ENCODE measurements at places on chromosomes 11 and 22.

GRCh38 chr22:26502688-26503561 lies 9.3 kb downstream of the TFIP11 start:
- peak; percentile 60 for DNase-seq

DNA sequence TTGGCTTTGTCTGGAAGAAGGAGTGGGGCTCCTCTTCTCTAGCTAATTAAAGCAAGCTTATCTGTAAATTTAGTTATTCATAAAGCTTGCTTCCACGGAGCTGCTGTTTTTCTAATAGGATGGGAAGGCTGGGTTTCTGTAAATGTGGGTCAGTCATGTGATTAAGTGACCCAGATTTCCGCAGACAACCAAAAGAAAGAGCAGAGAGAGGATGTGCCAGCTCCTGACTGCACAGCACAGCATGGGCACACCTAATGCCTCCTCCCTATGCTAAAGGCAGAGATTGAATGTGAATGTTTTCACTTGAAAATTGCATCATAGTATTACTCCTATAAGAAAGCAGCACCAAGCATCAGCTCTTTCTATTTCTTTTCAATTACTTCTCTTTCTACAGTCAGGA lies 160.2 kb downstream of the FAT3 start:
- no peak for DNase-seq

- DNase-seq, result no peak
Measured at GRCh38 chr22:30104501-30105156, 24.4 kb downstream of the HORMAD2 start.

DNA sequence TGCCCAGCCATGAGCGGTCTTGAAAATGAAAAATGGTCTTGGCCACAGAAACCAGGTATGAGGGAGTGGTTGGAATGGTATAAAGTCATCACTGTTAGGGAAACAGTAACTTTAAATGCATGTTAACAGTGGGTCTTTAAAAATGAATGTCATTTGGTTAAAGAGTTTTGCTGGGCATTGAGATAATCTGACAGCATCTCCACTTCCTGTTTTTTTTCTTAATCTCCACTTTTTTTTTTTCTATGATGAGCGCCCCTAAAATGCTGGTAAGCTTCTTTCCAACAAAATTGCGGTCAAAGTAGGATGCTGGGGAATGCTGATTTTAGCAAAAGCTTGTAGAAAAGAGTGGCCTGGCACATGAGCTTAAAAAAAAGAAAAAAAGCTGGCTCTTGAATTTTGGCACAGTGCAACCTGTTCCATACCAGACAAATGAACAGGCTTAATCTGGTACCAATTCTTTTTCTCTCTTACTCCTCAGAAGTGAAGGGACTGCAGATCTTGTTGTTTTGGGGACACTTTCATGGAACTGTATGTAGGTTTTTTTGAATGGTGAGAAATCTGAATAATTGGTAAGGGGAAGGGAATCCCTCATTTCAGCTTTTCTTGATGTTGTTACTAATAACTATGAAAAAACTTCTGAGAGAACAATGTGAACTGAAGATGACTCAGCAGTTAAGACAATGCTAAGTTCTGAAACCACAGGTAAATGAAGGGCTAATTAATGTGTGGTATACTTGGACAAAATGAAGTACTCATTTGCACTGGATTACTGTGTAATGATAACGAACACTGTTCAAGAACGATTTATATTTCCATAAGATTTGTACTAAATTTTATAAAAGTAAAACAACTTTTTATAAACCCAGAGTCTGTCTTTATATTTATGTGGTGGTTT lies 3.1 kb upstream of the ARHGEF12 start:
- no peak for DNase-seq

- no peak for DNase-seq
Measured at GRCh38 chr11:83302151-83302550, 16.0 kb upstream of the CCDC90B start.

- peak; percentile 63 for DNase-seq
Measured at GRCh38 chr11:62770778-62771143, 435 bp upstream of the TAF6L start.

DNA sequence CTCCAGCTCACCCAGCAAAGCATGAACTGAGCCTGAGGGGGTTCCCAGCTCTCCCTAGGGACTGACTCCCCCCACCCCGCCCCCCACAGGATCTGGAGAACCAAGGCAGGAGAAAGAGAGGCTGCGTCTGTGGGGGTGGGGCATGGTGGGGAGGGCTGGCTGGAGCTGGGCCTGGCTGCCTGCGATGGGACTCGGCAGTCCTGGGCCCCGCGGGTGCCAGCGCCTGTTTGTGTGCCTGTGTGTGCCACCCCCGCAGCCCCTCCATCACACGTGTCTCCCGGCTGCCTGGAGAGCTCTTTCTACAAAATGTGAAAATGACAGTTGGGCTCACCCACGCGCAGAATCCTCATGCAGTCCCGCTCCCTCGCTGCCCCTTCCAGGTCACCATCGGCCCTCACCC lies 46.8 kb downstream of the CACNA1I start:
- peak; percentile 45 for DNase-seq

DNA sequence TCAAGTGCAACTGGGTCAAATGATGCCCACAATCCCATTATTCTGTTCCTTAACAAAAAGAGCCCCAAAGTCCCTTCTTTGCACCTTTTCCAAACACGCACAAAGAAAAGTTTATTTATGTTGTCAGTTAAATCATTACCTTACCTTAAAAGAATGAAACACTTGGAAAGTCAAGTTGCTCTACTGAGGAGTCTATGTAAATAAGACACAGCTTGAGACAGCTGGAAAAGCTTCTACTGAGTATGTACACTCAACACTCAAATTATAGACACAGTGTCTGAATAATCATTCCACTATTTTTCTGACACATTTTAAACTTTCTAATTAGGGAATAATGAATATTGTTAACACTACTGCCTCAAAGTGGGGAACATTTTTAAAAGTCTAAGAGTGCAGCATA lies 21.6 kb upstream of the PHLDA2 start:
- no peak for DNase-seq

- no peak for DNase-seq
Measured at GRCh38 chr11:86360775-86361395, 13.8 kb upstream of the CCDC81 start.

DNA sequence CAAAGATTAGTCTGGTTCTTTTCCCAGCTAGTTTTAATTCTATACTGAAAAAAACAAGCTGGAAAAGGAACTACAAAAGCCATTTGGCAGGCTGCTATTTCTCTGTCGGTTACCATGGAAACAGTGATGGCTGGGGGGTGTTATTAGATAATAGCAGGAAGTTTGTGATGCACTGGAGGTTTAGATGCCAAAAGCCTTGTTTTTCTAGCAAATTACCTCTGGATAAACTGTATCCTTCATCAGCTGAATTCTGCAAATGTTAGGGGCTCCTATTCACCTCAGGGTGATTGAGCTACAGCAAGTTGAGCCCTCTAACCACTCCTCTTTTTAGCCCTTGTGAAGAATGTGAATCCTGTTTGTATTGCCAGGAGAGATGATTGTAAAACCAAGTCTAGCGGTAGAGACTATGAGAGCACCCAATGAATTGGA lies 25.2 kb downstream of the ALKBH3 start:
- no peak for DNase-seq

Measured in activated T-cell treated with anti-CD3 and anti-CD28 coated beads, Interleukin-2, amount 50 U/mL, for 24 hours (primary cell).